ENCODE measurements at places on chromosomes 7 and 10. TPM values are rescaled to one million over a fixed set of nuclear protein-coding genes. Genes with fewer than 3 reads are reported as not detected.

DNA sequence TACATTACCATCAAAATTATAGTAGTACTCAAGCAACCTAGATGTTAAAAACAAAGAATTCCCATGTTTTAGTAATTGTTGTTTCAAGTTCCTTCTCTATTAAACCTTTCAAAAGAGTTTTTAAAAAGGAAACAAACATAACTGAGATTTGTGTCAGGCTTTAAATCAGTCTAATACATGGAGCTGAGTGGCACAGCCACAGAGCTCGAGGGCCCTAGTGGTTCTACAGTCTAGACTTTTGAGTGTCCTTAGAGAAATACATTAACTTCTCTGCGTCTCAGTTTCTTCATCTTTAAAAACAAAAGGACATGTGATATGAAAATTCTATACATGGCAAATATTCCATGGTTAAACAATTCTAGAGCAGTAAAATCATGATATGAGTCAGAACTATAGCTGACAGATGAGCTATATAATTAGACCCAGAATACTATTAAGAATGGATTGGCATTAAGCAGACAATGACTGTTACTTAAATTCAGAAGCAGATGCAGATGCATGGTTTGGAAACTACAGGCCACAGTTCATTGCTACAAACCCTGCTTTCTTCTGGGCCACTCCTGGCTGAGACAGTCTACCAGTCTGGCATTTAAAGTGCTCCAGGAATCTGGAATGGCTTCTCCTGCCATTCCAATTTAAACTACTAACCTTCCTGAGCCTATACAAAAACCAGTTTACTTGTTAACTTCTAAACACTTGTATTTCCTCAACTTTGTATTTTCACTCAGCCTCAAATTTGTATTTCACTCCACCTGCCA is 77.4 kb downstream of the EPC1 start:
- DNase-seq, result no peak

Gene HOXA9
- total RNA-seq, result not detected

DNA sequence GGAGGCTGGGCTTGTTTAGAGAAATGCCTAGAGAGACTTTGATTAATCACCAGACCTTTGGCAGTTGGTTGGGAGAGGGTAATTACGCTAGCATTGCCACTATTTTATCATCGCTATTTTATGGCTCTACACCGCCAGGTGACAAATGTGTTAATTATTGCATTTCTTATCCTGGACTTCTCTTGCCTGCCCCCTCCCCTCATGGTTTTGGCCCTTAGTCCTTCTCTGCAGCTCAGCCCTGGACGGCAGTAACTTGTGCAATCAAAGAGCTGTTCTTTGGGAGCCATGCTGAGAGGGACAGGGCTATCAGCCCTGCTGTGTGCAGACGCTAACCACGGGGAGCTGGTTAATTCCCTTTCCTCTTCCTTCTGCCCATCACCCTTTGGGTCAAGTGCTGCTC is 585.0 kb downstream of the AUTS2 start:
- DNase-seq, result no peak

Gene GPC2
- total RNA-seq, result 6.1 TPM

GRCh38 chr7:144786079-144786478 is 49.8 kb downstream of the TPK1 start:
- no peak for DNase-seq

DNA sequence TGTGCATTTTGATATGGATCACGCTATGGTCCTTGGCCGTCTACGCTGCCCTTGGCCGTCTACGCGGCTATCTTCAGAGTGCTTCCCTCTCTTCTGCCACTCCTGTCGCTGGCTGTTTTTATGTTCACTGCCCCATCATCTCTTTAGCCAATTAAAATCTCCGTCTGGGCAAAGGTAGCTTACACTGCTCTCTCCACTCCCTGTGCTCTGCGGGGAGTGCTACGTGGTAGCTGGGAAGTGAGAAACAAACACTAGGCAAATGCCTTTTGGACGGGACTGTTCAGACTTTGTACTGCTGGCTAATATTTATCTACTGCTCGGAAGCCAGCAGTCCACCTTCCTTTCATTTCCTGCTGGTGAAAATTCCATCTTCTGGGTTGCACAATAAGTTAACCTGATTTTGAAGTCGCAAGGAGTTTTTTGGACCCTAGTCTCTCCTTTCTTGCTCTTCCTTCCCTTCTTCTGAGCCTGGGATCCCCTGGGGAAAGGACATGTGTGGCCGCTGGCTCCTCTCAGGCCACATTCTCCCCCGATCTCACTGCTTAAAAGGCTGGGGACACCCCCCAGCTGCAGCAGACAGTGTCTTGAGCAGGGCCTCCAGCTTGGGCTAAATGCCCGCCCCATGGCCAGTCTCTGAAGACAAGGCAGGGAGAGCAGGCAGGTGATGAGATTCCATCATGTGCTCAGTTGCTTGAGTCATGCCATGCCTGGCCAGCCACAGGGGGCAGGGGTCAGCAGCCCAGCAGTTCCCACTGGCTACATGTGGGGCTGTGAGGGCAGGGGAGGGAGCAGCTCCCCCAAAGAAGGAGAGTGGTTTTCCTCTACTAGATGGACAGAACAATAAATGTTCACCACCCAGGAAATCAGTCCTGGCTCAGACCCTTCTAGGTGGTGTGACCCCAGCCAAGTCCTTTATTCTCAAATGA is 25.5 kb upstream of the RBM33 start:
- DNase-seq, result no peak

- DNase-seq, result no peak
Observed at GRCh38 chr10:130483691-130484467, 347.7 kb downstream of the GLRX3 start.

Data from B cell (primary cell).